ENCODE measurements at places on chromosomes 3 and 15. TPM values are rescaled to one million over a fixed set of nuclear protein-coding genes. Genes with fewer than 3 reads are reported as not detected.

Gene CACNA1D
- 1.9 TPM for total RNA-seq

Gene CSPG4
- 90.4 TPM for total RNA-seq

Gene FGF12
- 1.4 TPM for total RNA-seq

Gene LHFPL4
- not detected for total RNA-seq
